ENCODE measurements at places on chromosomes 16 and 17.

- DNase-seq, result no peak
These were observed 1.9 kb downstream of the HS3ST2 start for GRCh38 chr16:22815863-22816262.

DNA sequence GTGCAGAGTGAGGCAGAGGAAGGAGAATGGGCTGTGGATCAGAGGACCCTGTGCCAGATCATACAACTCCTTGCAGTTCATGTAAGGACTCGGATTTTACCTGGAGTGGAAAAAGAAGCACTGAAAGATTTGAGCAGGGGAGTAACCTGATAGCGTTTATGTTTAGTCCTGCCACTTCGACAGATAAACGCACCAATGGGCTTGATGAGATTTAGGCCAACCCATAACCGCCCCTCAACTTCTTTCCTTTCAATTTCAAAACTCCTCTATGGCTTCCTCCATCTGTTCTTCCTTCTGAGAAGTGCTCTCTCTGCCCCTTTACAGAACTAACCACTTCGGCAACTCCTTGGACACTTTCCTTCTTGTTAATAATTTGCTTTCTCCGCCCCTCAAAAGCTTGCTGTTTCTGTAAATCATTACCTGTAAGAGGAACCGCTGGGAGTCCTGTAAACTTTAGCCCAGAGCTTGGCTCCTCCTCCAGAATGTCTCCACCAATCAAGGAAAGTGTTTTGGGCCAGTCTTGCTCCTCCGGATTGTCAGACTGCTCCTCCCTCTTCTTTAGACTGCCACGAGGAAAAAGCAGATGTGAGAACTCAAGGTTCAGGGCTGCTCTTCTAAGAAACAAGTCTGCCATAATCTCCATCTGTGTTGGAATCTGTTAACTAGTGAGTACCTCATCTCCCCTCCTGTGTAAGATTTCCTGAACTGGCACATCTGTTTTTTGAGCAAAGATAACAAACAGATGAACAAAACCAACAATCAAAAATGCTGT is at the start of gene ACSM3:
Gene ACSM3, plus strand, starts transcription at position 554 of the 772 bp plus-strand sequence. CDS start 6,021 bp downstream, outside the sequence.
- DNase-seq, result peak; percentile 81

DNA sequence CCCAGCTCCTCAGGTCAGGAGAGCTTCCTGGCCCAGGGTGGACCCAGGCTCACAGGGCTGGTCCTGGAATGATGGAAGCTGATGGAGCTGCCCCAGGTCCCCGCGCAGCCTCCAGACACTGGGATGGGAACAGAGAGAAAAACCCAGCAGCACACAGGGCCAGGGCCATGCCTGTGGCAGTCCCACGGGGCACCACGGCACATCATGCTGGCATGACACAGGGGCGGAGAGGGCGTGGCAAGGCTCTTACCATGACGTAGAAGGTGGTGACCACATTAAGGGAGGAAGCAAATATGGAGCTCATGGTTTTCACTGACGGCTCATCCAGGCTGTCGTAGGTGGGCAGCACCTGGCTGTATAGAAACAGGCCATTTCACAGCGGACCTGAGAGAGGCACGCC is 18.3 kb downstream of the SLC38A10 start:
- no peak for DNase-seq

DNA sequence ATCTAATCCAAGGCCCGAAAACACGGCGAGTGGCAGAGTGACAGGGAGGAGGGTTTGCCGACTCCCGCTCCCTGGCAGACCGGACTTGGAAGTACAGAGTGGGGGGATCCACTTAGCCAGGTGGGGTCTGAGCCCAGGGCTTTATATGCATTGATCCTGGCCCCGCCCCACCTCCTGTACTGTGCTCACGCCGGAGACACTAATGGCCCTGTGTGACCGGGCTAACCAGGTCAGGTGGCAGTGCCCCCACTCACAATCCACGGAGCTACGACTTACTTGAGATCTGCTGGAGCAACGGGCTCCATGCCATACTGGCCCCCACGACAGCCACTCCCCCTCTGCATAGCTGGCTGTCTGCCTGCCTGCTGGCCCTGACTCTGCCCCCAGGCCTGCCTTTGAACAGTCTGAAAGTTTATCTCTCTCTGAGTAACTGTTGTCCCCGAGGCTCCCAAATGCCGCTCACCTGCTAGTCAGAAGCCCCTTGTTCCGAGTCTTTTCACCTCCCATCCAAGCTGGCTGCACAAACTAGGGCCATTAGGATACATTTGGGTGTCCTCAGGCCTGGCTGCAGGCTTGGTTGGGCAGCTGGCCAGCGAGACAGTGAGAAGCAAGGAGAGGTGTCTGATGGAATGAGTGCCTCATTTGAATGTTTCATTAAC is 28.0 kb downstream of the CACNA1G start:
- DNase-seq, result no peak

DNA sequence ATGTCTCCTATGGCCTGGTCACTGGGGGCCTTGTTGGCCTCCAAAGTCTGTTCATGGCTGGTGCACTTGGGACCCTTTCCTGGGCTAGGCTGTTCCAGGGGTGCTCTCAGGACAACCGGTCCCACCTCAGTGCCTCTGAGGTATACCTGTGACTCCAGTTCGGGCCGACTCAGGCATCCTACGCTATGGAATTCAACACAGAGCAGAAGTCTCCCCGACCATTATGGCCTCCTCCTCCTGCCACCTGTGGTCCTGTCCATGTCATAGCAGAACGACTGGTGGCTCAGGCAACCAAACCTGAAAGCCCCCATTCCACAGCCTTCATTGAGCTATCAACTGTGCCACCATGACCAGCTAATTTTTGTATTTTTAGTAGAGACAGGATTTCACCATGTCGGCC is 8.5 kb upstream of the PSMD7 start:
- DNase-seq, result no peak

GRCh38 chr16:56576585-56577299 is 11.9 kb downstream of the MT4 start:
- DNase-seq, result peak; percentile 70

GRCh38 chr17:39462631-39463375 is 1.5 kb downstream of the CDK12 start:
- no peak for DNase-seq

- no peak for DNase-seq
These were observed 267.8 kb downstream of the FOXL1 start for GRCh38 chr16:86846136-86846535.

- DNase-seq, result no peak
These were observed 3.1 kb upstream of the TRAF4 start for GRCh38 chr17:28740406-28741357.

- no peak for DNase-seq
These were observed 40.4 kb downstream of the TIMM22 start for GRCh38 chr17:1037238-1037879.

GRCh38 chr17:61053469-61053868 is 346.2 kb upstream of the TBX2 start:
- DNase-seq, result no peak

GRCh38 chr17:63699638-63700527 is at the start of gene LIMD2:
Gene LIMD2 (minus strand): TSS chr17:63700125. CDS start chr17:63699298, 827 bp downstream.
- DNase-seq, result peak; percentile 69

- no peak for DNase-seq
These were observed 171.2 kb upstream of the CIBAR2 start for GRCh38 chr16:85283305-85284050.

DNA sequence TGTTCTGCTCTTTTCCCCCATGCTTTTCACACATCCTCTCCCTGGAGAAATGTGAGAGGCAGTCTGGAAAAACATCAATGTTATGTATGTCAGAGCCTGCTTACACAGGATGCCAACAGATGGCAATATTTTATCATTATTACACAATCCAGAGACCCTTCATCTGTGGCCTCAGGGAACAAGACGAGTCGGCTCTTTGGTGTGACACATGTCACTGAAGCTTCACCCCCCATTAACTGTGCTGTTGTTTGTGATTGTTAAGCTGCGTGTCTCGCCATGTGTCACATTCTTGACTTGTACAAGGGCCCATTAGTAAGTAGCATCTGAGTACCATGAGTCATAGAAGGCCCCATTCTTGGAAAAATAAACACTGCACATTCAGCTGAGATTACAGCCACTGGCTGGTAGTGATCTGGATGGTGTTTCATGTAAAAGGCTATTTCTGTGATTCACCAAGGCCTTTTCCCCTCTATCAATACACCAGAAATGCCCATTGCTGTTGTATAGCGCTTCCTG is 682.1 kb upstream of the SOX9 start:
- no peak for DNase-seq

DNA sequence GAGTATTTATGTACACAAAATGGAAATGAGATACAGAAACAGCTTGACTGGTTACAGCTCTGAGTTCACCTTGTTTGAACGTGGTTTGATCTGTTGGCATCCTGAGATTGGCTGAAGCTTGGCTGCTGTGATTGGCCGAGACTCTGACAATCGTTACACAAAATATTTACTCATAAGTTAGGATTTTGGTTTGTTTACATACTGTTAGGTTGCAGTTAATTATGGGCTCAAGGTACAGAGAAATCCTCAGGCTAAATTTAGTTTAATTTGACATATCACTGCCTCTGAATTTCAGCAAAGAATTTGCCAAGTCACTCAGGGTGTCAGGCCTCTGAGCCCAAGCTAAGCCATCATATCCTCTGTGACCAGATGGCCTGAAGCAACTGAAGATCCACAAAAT is 227.3 kb downstream of the COPRS start:
- no peak for DNase-seq

DNA sequence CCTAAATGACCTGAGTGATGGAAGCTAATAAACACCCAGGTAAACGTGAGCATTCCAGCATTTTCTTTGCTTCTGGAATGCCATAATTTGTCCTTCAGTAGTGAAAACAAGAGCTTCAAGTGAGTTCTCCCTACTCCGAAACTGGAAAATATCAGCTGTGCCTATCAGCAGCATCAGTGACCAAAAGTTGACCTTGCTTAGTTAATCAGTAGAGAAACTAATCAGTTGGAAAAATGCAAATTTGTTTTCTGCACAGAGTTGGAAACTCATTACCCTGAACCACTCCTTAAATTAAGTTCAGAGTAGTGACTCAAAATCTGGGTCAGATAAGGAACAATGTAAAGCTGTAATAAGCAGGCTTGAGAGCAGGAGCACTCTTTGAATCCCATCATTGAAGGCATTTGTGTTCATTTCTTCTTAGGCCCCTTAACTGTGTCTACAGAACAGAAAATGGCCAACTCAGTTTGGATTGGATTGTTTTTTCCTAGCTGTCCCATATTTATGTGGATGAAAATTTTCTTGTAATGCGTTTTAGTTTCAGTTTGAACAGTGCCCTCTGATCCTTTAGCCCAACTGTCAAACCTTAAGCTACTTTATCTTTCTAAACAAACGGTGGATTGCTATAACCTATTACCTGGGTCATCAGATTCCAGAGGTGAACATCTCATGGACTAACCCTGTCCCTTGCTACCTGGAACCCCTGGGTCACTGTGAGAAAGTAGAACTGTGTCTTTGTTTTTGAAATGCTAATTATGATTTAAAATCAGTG is 290.4 kb downstream of the TOX3 start:
- DNase-seq, result no peak

DNA sequence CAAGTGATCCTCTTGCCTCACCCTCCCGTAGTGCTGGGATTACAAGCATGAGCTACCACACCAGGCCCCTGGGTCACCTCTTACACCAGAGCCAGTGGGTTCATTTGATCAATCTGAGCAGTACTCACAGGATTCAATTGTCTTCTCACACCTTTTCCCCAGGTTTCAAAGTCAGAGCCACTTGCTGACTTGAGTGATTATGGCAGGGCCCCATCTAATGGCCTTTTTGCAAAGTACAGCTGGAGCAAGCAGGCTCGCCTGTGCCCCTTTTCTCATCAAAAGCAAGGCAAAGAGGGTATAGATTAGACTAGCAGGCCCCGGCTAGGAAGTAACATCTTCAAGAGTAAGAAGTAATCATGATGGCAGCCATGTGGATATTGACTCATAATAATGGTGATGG is 114.8 kb upstream of the NOL11 start:
- DNase-seq, result peak; percentile 12

All from stimulated activated naive B cell treated with anti-CD40 and anti-IgM and Interleukin-4, amounts not matched to agents 10 μg/mL and 1 μg/mL and 100 μg/mL, for 72 hours (primary cell).